ENCODE measurements at places on chromosomes 11 and 22.

- DNase-seq: no peak
These were observed 327.3 kb upstream of the PITPNB start for GRCh38 chr22:28246397-28246796.

GRCh38 chr22:45336971-45337431 lies 27.3 kb downstream of the FAM118A start:
- no peak for DNase-seq

DNA sequence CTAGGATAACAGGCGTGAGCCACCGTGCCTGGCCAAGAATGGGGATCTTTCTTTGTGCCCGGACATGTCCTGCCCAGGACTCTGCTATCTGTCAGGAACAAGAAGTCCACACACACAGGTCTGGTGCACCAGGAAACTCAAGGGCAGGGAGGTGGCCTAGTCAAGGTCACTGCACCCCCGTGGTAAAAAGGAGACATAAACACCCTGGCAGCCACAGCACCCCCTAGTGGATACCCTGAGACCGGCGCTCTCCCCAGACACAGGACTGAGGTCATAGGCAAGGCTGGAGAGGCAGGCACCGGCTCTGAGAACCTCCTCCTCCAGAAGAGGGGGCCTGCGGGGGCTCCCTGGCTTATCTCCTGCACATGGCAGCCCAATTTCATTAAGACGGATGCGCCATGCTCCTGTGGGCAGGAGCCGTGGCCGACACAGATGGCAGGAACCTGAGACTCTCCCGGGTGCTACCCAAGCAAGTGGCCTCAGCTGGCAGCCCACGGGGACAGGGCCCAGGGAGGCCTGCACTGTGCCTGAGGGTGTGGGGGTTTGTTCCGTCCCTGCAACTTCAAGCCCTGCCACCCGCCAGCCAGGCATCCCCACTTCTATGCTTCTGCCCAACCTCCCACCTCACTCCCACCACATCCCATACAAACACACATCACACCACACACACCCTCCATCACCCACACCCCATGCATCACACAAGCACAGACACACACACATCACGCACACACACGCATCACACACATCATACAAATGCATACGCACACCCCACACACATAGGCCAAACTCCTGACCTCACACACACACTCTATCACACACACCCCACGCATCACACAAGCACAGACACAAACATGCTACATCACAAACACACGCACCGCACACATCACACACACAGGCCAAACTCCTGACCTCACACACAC lies 19.6 kb downstream of the MACROD1 start:
- DNase-seq: peak; percentile 47

DNA sequence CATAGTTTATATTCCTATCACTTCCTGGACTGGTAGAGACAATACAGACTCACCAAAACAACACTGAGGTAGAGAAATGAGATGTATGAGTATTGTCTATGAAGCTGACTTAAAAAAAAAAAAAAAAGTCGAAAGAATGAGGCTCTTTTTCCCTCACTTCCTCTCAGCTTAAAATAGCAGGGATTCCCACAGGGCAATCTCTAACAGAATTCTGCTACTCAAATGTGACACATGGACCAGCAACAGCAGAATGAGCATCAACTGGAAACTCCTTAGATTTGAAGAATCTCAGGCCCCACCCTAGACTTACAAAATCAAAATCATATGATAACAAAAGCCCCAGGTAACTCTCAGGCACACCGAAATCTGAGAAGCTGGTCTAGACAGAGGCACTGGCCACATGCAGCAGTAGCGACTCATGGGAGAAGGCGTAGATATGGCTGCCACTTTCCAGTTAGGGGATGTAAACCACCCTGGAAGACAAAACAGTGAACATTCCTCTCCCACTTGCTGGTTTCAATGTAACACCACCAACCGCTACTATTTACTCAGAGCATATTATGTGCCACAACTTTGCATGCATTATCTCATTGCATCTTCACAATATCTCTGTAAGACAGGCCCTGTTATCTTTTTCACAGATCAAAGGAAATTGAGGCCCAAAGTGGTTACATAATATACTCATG lies 128.0 kb downstream of the RBFOX2 start:
- no peak for DNase-seq

DNA sequence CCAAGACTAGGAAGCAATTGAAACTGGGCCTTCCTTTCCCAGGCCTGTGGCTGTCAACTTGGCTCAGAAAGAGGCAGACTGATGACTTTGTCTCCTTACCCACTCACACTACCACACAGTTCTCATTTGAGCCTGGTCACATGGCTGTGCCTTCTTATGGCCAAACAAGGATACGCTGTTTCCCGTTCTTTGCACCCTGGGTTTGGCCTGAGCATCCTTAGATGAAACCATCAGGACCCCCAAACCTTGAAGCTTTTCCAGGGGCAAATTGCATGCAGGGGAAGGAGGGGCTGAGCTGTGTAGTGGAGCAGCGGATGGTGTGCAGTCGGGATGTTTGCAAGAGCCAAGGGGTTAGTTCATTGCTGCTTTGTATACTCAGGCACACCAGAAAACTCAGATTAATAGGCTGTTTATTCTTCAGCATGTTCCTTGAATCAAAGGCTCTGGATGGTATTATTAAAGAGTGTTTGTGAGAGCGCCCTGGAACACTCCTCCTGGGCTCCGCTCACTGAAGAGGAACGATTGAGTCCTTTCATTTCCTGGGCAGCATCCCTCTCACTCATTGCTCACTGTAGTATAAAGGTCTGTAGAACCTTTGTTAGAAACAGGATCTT lies 69.8 kb downstream of the ARFGAP2 start:
- DNase-seq: no peak
